ENCODE measurements at places on chromosomes 7 and 10. TPM values are rescaled to one million over a fixed set of nuclear protein-coding genes. Genes with fewer than 3 reads are reported as not detected.
A peak's percentile ranks its signal among the peaks of the same experiment; 100 is the strongest.

The CPA2 gene
- total RNA-seq = 0.39 TPM

GRCh38 chr10:92857904-92858514 lies 9.7 kb downstream of the EXOC6 start:
- no peaks in the 10 kb centered on the region for H3K27me3 ChIP-seq
- no peak overlapping the region for H3K27ac ChIP-seq
- H3K4me1 ChIP-seq = no peaks in the 10 kb centered on the region
- H3K36me3 ChIP-seq = no peaks in the 10 kb centered on the region
- no peak overlapping the region for H3K4me3 ChIP-seq

DNA sequence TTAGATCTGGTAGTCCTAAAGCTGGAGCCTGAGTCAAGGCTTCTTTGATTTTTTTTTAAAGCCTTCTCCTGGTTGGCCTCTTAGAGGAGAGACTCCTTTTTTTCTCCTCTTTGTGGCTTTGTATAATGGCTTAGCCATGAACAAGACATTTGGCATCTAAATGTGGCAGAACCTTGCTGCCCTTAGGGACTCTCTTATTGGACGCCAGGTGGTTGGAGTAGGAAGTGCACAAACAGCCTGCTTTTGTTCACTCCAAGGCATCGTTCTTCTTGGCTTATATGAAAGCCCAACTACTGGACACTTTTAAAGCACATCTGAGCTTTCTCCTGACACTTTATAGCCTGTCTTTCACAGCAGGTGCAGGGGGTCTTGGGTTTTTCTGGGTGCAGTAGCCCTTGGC lies 25.0 kb downstream of the ZPBP start:
- DNase-seq = peak; percentile 32
- H3K27me3 ChIP-seq = no peaks in the 10 kb centered on the region
- peaks cover 5% of the 10 kb centered on the region for H3K4me1 ChIP-seq

DNA sequence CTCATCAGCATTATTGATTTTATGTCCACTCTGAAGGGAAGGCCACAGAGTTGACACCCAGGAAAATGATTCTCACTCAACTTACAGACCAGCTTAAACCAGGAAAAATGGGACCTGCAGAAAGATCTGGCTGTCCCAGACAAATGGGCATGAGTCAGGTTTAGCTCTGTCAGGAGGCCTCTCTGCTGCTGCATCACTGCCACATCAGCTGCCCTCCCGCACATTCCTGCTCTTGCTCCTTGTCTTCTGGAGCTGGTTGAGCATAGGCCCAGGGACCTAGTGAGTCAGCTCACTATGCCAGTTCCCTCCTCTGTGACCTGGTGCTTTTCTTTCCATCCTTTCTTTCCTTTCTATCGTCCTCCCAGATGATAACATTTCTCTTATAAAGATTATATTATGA lies 18.8 kb upstream of the SMNDC1 start:
- DNase-seq = no peak
- H3K4me1 ChIP-seq = no peaks in the 10 kb centered on the region
- H3K4me3 ChIP-seq = no peak overlapping the region
- no peaks in the 10 kb centered on the region for H3K36me3 ChIP-seq
- no peaks in the 10 kb centered on the region for H3K27me3 ChIP-seq

- no peak overlapping the region for H3K4me3 ChIP-seq
- no peak overlapping the region for H3K27ac ChIP-seq
- no peak for DNase-seq
- no peaks in the 10 kb centered on the region for H3K27me3 ChIP-seq
Observed at GRCh38 chr10:88565072-88565471, 18.0 kb downstream of the RNLS start.

- H3K27ac ChIP-seq = no peak overlapping the region
- H3K36me3 ChIP-seq = no peaks in the 10 kb centered on the region
- H3K4me3 ChIP-seq = no peak overlapping the region
- DNase-seq = no peak
Observed at GRCh38 chr10:113171662-113172061, 221.6 kb downstream of the TCF7L2 start.

DNA sequence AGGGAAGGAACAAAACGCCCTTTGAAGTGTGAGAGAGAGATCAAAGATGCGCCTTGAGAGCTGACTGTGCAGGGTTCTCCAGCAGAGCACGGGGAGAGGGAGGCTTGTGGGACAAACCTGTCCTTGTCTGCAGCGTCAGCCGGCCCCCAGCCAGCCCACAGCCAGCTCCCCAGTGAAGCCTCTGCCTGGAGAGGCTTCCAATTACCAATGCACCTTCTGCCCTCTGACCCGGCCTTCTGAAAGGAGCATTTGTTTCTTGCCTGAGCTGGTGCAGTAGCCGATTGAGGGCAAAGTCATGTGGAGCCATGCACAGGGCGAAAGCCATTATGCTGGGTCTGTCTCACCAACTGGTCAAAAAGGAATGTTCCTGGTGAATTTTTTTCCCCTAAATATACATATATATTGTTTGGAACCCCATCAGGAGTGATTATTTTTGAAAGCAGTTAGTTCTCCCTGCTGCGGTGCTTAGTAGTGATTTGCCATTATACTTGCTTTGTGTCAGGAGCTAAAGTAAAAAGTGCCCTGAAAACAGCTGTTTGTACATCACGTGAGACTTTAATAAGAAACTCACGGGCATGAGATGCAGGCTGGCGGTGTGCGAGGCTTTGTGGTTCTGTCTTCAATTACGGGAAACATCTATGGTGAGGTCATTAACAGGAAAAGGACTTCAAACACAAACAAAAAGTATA lies 268.6 kb downstream of the KLF6 start:
- peaks cover 10% of the 10 kb centered on the region for H3K4me1 ChIP-seq
- H3K27me3 ChIP-seq = no peaks in the 10 kb centered on the region
- H3K27ac ChIP-seq = peak overlapping the region; percentile 3
- H3K36me3 ChIP-seq = no peaks in the 10 kb centered on the region
- H3K4me3 ChIP-seq = no peak overlapping the region

GRCh38 chr7:35254496-35255442 lies 869 bp upstream of the TBX20 start:
- H3K4me1 ChIP-seq = peaks cover 36% of the 10 kb centered on the region
- H3K4me3 ChIP-seq = no peak overlapping the region

Measured in spinal cord (tissue), 10 donors.